Pulmonary artery endothelial cell (primary cell): ENCODE measurements at places on chromosomes 5 and 9. TPM values are rescaled to one million over a fixed set of nuclear protein-coding genes. Genes with fewer than 3 reads are reported as not detected.

The SH3GL2 gene
- total RNA-seq = 0.14 and 0.79 TPM in 2 replicates

The IER5L gene
- total RNA-seq = 13.4 and 18.8 TPM in 2 replicates

The TRIP13 gene
- 37.9 and 53.7 TPM in 2 replicates for total RNA-seq

The C9 gene
- total RNA-seq = 0.25 TPM in 1 of 2 replicates, not detected in the other

The PPP3R2 gene
- total RNA-seq = not detected in 2 replicates

The PCDHGA9 gene
- 1.2 and 1.8 TPM in 2 replicates for total RNA-seq

The DAB2 gene
- total RNA-seq = 72.7 and 100 TPM in 2 replicates

The PTCD2 gene
- total RNA-seq = 5.9 and 7.3 TPM in 2 replicates

The SOHLH1 gene
- not detected in 2 replicates for total RNA-seq

The RNF183 gene
- not detected in 2 replicates for total RNA-seq

The PCDHGA8 gene
- total RNA-seq = 0.46 and 0.95 TPM in 2 replicates

The CAMK2A gene
- total RNA-seq = not detected in 2 replicates

The CNTNAP3 gene
- 61.0 and 98.1 TPM in 2 replicates for total RNA-seq

The C5orf46 gene
- 0.21 TPM in 1 of 2 replicates, not detected in the other for total RNA-seq

The ST8SIA4 gene
- total RNA-seq = 1.1 and 3.2 TPM in 2 replicates

The DNM1 gene
- 0.33 and 0.39 TPM in 2 replicates for total RNA-seq

The MEF2C gene
- 33.2 and 34.3 TPM in 2 replicates for total RNA-seq

The AMACR gene
- total RNA-seq = 8.9 and 13.1 TPM in 2 replicates

The PITX1 gene
- total RNA-seq = 0.04 and 0.26 TPM in 2 replicates

The AQP3 gene
- total RNA-seq = 0.20 and 0.78 TPM in 2 replicates

The KCNV2 gene
- not detected in 2 replicates for total RNA-seq

The SPINK4 gene
- not detected in 2 replicates for total RNA-seq

The MSX2 gene
- 0.21 and 0.40 TPM in 2 replicates for total RNA-seq

The SLC12A2 gene
- total RNA-seq = 60.0 and 83.2 TPM in 2 replicates

The WDR31 gene
- 1.0 and 1.4 TPM in 2 replicates for total RNA-seq

The NME5 gene
- 1.1 and 1.2 TPM in 2 replicates for total RNA-seq

The ZDHHC12 gene
- 34.8 and 35.6 TPM in 2 replicates for total RNA-seq

The FAM114A2 gene
- 31.9 and 39.0 TPM in 2 replicates for total RNA-seq

The PRRT1B gene
- not detected in 2 replicates for total RNA-seq

The PTPRD gene
- 0.60 and 1.5 TPM in 2 replicates for total RNA-seq

The PCDH12 gene
- 12.1 and 23.0 TPM in 2 replicates for total RNA-seq

The TOR4A gene
- 28.9 and 35.3 TPM in 2 replicates for total RNA-seq

The CATSPER3 gene
- total RNA-seq = 0.07 TPM in 1 of 2 replicates, not detected in the other

The DMRT3 gene
- not detected in 2 replicates for total RNA-seq

The GFI1B gene
- not detected in 2 replicates for total RNA-seq

The C5orf58 gene
- not detected in 2 replicates for total RNA-seq

The SLC1A3 gene
- 0.07 TPM in 1 of 2 replicates, not detected in the other for total RNA-seq

The PNPLA7 gene
- 0.20 and 0.53 TPM in 2 replicates for total RNA-seq

The SPATA31E1 gene
- total RNA-seq = not detected in 2 replicates

The SLC6A19 gene
- not detected in 2 replicates for total RNA-seq

The ADAMTSL2 gene
- not detected in 2 replicates for total RNA-seq

The PAPPA gene
- total RNA-seq = under 0.01 and 0.07 TPM in 2 replicates

The STK10 gene
- total RNA-seq = 33.9 and 34.0 TPM in 2 replicates

The CDKN2A gene
- total RNA-seq = 2.0 and 6.9 TPM in 2 replicates

The PCDHGA4 gene
- total RNA-seq = 2.0 and 3.5 TPM in 2 replicates

The UBE2D2 gene
- total RNA-seq = 66.0 and 71.1 TPM in 2 replicates

The SLC38A9 gene
- total RNA-seq = 32.8 and 40.2 TPM in 2 replicates

The CARD6 gene
- 29.5 and 37.9 TPM in 2 replicates for total RNA-seq

The KIF4B gene
- total RNA-seq = 0.13 and 0.21 TPM in 2 replicates

The BTNL3 gene
- total RNA-seq = not detected in 2 replicates

The PLEKHG4B gene
- total RNA-seq = not detected in 2 replicates

The GCNT4 gene
- total RNA-seq = 0.07 and 0.20 TPM in 2 replicates

The TAL2 gene
- not detected in 2 replicates for total RNA-seq

The SLC25A2 gene
- total RNA-seq = 0.13 and 0.32 TPM in 2 replicates

The TSLP gene
- 0.53 TPM in 1 of 2 replicates, not detected in the other for total RNA-seq

The NDUFS4 gene
- total RNA-seq = 93.8 and 118 TPM in 2 replicates

The RC3H2 gene
- 57.0 and 75.8 TPM in 2 replicates for total RNA-seq

The CFAP90 gene
- total RNA-seq = not detected in 2 replicates

The NEUROG1 gene
- not detected in 2 replicates for total RNA-seq

The TAS2R1 gene
- not detected in 2 replicates for total RNA-seq
